ENCODE measurements at places on chromosomes 7 and 10. TPM values are rescaled to one million over a fixed set of nuclear protein-coding genes. Genes with fewer than 3 reads are reported as not detected.

The TNRC18 gene
- 39.9 TPM for polyA plus RNA-seq

The SFTPD gene
- polyA plus RNA-seq = 0.17 TPM

The CALHM3 gene
- polyA plus RNA-seq = 0.17 TPM

The TAS2R5 gene
- 1.4 TPM for polyA plus RNA-seq

The FAM180A gene
- polyA plus RNA-seq = not detected

The AGMO gene
- 2.6 TPM for polyA plus RNA-seq

The PGAM2 gene
- polyA plus RNA-seq = not detected

The RBP4 gene
- polyA plus RNA-seq = 6.0 TPM

The PHYHIPL gene
- 0.35 TPM for polyA plus RNA-seq

The AASS gene
- 0.04 TPM for polyA plus RNA-seq

The ACHE gene
- polyA plus RNA-seq = 0.69 TPM

The C7orf33 gene
- polyA plus RNA-seq = not detected

The PCLO gene
- 0.70 TPM for polyA plus RNA-seq

The TUBAL3 gene
- 0.37 TPM for polyA plus RNA-seq

The CUZD1 gene
- 1.5 TPM for polyA plus RNA-seq

The MKX gene
- not detected for polyA plus RNA-seq

The CYP26C1 gene
- polyA plus RNA-seq = not detected

The SAP25 gene
- 0.37 TPM for polyA plus RNA-seq

The INTS1 gene
- 48.0 TPM for polyA plus RNA-seq

The HOXA2 gene
- polyA plus RNA-seq = 1.3 TPM

All from A549 (cell line).